IPS-NIHi11 (cell line): ENCODE measurements at places on chromosomes 7 and 10.

DNA sequence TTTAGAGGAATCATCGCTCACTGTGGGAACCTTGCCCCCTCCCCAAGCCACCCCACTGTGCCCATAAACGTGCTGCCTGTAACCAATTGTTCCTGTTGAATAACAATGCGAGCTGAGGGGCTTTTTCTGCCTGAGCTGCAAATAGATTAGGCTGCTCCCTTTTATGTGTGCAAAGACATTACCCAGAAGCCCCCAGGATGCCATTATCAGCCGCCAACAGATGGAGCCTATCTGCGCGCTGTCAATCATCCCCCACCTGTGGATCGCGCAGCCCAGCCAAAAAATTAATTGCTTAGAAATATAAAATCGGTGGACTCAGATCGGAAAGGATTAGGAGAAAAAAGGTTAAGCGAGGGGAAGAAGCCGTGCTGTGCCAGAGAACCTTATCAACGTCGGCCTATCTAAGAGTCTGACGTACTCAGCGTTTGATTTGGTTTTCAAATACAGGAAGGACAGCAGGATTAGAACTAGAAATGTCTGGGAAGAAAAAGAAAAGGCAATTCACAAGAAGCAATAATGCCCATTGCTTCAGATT, 167.3 kb upstream of the MYO3A start:
- peak; percentile 78 for DNase-seq

DNA sequence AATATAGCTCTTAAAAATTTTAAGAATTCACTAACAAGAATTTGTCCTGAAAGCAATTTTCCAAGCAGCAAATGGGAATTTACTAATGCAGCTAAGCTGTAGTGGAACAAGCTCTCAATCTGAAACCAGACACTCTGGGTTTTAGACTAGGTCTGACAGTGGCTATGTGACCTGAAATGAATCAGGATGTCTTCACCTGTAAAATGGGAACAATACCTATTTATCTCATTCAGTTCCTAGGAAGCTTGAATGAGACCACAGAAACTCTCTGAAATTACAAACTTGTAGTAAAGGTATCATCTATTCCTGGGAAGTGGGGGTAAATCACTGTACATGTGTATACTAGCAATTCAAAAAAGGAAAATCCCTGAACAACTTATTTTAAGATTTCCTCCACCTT, 1.2 kb downstream of the DNAJC2 start:
- DNase-seq, result no peak

DNA sequence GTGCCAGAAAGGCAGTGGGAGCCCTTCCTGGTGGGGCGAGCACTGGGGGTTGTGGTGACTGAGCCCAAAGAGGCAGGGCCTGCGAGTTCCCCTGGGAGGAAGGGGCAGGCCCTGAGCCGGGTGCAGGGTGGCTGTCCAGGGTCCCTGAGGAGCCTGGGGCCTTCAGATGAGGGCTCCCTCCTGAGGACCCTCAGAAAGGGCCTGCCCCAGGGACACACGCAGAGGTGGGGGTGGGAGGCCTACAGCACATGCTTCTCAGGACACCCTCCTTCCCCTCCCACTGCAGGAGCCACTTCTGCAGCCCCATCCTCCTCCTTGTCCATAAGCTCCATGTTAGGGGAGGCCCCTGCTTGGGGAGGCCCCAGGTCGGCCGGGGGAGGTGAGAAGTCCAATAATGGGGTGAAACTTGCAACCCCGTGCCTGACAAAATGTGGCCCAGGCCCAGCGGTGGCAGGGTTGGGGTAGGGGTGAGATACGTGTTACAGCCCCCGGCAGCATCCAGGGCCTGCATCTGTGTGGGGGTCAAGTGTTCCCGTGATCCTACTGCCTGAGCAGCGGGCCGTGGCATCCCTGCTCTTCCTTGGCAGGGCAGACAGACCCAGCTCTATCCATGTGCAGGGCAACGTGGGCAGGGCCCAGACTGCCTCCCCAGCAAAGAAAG, 31.8 kb upstream of the RET start:
- DNase-seq, result no peak

- DNase-seq, result no peak
Observed at GRCh38 chr7:25923741-25924460, 228.1 kb upstream of the NFE2L3 start.

GRCh38 chr7:98996150-98996552, 117.8 kb downstream of the TRRAP start:
- no peak for DNase-seq

DNA sequence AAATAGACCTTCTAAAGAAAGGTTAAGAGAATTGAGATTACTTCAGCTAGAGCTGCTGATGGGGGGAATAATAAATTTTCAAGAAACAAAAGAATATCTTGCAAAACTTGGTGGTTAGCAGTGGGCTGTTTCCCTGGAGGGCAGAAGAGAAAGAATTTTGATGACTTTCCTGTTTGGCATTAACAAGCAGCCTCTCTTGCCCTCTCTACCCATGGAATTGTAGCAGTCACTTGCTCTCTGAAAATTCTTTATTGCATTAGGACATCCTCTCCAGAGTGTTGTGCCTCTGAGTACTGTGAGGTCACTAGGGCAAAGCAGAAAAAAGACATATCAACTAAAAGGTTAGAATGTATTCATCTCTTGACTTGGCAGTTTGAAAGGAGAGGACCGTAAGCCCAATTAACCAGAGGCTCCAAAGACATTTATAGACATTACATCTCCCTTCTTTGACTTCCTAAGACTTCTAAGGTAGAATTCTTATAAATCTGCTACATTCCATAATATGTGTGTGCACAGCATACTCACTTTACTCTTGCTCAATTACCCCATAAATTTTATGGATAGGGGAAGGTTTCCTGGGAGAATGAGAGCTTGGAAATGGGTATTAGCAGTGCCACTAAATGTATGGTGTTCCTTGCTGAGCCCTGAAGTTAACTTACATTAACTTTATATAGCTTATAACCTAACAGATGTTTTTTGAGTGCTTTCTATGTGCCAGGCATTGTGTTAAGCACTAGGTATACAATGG, 215.3 kb downstream of the KIF20B start:
- DNase-seq, result no peak

DNA sequence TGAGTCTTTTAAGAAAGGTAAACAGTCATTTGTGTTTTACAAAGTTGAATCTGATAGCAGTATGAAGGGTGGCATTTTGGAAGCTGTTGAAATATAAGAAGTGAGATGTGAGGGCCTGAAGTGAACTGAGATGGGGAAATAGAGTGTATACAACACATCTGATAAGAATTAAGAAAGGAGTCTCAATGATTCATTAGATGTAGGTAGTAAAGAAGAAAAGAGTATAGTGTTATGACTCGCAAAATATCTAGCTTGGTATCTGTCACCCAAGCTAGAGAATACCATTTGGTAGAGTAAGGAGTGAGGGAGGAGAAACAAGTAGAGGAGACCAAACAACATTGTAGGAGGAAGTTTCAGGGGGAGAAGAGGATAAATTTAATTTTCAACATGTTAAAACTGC, 5.3 kb downstream of the PTPN12 start:
- DNase-seq, result no peak

DNA sequence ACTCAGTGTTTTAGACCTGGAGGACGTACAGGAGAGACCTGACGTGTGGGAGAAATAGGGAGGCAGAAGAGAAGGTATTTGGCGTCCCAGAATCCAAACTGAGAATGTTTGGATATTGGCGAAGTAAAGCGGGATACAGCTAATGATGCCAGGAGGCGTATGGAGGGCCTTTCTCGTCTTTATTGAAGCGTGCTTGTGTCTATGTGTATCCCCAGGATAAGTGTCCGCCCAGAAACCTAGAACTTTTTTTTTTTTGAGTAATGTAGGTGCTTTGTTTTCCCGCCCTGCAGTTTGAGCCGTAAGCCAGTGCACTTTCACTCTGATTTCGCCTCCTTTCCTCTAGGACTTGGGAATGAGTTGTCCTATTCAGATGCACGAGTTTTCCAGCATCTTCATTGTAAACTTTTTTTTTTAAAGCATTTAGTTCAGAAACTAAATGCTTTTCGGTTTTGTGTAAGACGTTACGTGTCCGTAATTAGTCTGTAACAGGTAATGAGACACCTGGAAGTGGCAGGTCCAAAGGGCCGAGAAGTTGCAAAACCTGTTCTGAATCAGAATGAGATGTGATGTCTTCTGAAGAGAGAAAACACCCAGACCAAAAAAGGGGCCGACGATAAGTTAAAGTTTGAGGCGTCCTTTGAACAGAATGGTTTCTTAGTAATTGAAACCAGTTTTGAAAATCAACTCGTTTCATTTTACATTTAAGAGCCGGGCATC, 746 bp downstream of the ARL5B start:
- peak; percentile 28 for DNase-seq

GRCh38 chr7:69438584-69439412, 159.5 kb upstream of the AUTS2 start:
- no peak for DNase-seq
